ENCODE measurements at places on chromosomes 11 and 22. TPM values are rescaled to one million over a fixed set of nuclear protein-coding genes. Genes with fewer than 3 reads are reported as not detected.
A peak's percentile ranks its signal among the peaks of the same experiment; 100 is the strongest.

Gene FBLN1
- total RNA-seq, result not detected

Gene SLC22A8
- total RNA-seq, result not detected

Gene SDF2L1
- total RNA-seq, result 59.4 TPM

Gene NAALAD2
- total RNA-seq, result not detected

GRCh38 chr11:79100093-79100910, 340.5 kb downstream of the TENM4 start:
- peak; percentile 35 for DNase-seq
- peaks cover 5% of the 10 kb centered on the region for H3K27me3 ChIP-seq
- no peaks in the 10 kb centered on the region for H3K4me1 ChIP-seq

GRCh38 chr11:102473543-102473942, 21.0 kb upstream of the TMEM123 start:
- H3K27ac ChIP-seq, result no peak overlapping the region
- DNase-seq, result no peak

- H3K36me3 ChIP-seq, result no peaks in the 10 kb centered on the region
- DNase-seq, result no peak
- no peaks in the 10 kb centered on the region for H3K27me3 ChIP-seq
- H3K4me3 ChIP-seq, result no peak overlapping the region
Measured at GRCh38 chr11:81135570-81135969, 1598.1 kb downstream of the FAM181B start.
